ENCODE measurements at places on chromosomes 3 and 15.

DNA sequence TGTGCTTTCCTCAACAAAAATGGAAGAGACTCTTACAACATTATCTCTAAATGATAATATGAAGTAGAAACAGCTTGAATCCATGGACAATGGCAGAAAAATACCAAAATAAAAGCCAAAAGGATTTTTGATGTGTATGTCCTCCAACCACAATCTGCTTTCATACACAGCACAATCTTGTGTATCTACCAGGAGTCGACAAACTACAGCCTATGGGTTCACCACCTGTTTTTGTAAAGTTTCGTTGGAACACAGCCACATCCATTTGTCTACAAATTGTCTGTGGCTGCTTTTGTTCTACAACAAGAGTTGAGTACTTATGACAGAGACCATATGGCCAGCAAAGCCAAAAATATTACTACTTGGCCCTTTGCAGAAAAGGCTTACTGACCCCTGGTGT, 88.7 kb upstream of the UBE2E2 start:
- no peak for DNase-seq

GRCh38 chr3:48852151-48852550, 4.5 kb upstream of the PRKAR2A start:
- DNase-seq = no peak

DNA sequence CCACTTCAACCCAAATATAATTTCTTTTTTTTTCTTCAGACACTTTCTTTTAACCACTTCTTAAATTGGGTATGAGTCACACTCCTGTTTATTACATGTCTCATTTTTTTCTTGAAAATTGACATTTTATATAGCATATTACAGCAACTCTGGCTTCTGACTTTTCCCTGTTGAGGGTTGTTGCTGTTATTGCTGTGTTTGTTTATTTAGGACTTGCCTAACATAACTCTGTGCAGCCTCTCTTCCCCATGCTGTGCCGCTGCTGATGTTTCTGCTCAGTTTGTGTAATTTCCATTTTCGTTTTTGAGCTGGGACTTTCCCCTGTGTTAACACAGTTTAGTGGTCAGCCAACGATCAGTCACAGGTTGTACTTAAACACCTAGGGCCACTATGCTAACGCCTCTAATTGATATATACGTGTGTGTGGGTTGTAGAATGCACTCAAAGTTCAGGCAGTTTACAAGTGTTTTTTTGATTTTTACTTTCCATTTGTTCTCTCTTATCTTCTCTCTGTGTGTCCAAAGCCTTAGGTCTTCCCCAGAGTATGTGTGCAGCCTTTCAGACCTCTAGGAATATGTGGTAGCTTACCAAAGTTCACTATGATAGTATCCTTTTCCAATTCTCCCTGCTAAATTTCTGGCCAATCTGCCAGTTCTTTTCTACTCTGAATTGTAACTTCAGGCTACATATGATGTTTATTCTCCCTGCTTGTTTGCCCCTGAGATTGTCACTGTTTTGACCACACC, 337.2 kb downstream of the ZBTB20 start:
- no peak for DNase-seq

GRCh38 chr3:15345608-15346137, 13.3 kb upstream of the SH3BP5 start:
- DNase-seq = no peak

- DNase-seq = no peak
These were observed 2.0 kb downstream of the SRGAP3 start for GRCh38 chr3:9247361-9247940.

GRCh38 chr3:123423031-123423430, 25.9 kb downstream of the ADCY5 start:
- no peak for DNase-seq

DNA sequence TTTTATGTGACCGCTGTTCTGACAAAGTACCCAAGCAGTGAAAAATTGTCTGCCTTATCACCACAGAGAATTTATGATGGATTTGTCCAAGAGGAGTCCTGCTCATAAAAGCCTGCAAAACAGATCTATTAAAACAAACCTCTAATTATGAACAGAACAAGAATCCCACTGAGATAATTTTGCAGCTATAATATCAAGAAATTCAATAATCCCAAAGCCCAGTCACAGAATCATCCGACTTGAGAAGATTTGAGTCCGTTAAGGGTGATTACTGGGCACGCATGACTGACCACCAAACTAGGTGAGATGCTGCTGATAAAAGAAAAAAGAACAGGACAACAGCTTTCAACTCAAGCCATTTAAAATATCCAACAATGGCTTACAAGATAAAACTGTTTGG, 231.0 kb upstream of the WNT5A start:
- DNase-seq = no peak

DNA sequence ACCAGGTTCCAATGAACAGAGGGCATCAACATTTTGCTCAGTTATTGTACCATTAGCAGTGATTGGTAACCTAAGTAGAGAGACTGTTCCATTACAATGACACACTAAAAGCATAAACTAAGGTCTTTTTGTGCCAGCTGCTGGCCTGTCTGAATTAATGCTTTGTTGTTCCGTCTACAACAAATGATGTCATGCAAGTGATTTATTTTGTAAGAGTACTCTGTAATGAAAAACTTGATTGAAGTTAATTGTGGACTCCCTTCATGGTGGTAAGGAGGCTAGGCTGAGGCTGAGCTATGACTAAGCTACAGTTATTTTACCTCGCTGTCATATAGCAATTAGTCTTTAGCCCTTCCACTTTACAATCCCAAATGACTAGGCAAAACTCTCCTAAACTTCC, 23.2 kb downstream of the RCN2 start:
- no peak for DNase-seq

GRCh38 chr3:112466020-112466419, 33.3 kb downstream of the BTLA start:
- no peak for DNase-seq

Measured in GF-D8 (cell line).